ENCODE measurements at places on chromosomes 2 and 18.

- DNase-seq: no peak
These were observed 100.8 kb upstream of the ZSWIM2 start for GRCh38 chr2:186949726-186950256.

GRCh38 chr2:26122630-26123029, 50.3 kb upstream of the GAREM2 start:
- DNase-seq: no peak

- DNase-seq: no peak
These were observed 41.7 kb downstream of the RAMP1 start for GRCh38 chr2:237900891-237901831.

DNA sequence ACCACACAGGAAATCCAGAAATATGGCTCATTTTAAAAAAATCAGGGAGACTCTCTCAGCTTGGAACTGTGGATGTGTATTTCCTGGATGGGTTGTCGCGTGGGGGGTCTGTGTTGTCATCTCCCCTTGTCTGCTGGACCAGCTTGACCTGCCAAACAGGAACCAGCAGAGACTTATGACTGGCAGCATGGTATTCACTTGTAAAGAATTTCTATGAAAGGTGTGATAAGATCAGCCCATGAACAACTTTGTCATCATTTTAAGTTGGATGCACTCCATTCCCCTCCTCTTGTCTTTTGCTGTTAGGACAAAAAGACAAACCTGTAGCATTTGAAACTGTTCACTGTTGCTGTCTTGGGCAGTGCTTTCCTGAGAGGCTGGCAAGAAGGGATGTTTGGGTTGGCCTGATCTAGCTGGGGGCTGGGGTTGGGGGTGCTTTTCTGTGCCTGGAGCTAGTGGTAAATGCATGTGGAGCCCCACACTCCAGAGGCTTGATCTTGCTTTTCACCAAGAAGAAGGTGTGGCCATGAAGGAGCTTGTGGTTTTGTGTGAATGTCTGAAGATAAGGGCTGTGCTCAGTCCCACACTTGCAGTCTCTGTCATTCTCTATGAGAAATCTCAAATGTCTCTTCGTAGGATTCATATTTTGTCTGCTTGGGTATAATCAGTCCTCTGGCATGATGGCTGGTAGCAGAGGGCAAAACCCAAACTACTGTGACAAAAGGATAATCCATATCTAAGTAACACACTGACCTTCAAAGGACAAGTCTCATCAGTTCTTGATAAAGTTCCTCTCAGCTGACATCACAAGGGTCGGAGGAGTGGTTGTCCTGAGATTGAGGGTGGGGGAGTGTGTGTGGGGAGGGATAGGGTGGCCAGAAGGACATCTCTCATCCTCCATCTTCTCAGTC, 39.0 kb downstream of the RALB start:
- DNase-seq: no peak

DNA sequence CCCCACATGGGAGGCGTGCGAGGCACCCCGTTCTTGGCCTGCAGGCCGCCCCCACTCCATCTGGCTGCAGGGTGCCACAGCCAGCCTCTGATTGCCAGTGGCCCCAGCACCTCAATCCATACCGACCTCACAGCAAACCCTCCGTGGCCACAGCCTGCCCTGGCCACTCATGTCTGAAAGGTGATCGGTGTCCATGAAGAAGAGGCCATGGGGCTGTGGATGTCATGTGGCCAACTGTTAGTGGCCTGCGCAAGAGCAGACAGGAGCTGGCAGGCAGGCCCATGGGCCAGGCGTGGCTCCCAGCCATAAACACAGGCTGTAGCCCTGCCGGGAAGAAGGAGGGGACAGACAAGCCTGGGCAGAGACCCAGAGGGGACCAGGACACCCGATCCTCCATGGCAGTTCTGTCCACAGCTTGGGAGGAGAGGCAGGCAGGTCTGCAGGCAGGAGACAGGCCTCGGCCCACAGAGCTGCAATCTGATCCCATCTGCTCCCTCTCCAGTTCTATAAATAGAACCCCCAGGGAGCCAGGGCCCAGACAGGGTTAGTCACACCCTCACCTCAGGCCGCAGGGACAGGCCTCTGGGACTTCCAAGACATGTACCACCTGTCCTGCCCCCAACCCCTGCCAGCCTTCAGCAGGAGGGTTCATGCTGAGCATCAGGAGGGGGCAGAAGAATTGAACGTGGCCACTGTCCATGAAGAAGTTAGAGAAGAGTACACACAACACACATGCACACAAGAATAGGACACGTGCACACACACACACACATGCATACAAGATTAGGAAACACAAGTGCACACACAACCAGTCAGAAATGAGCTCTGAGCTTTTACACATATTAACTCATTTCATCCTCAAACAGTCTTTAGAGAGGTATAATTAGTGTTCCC, 16.9 kb downstream of the STEAP3 start:
- DNase-seq: no peak

GRCh38 chr2:188922191-188922590, 52.0 kb upstream of the COL3A1 start:
- no peak for DNase-seq

GRCh38 chr2:71950256-71951082, 197.2 kb downstream of the CYP26B1 start:
- no peak for DNase-seq

- no peak for DNase-seq
These were observed 13.2 kb downstream of the HEATR5B start for GRCh38 chr2:37070931-37071330.

DNA sequence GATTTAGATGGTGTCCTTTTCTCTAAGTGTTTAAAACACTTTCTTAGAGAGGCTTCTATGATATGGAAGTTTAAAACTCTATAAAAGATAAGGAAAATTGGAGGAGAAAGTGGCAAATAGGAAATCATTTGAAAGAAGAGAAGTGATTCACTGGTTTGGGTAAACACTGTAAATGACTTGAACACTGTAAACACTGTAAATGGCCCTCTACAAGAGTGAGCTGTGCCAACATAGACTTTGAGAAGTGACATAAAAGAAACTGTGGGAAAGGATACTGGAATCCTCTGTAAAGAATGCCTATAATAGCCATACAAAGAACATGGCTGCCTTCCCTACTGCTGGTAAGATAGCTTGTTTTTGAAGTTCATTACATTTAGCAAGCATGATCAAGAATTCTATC, 210.9 kb upstream of the SIX3 start:
- DNase-seq: no peak

GRCh38 chr18:70025580-70025979, 77.9 kb upstream of the CD226 start:
- DNase-seq: no peak

DNA sequence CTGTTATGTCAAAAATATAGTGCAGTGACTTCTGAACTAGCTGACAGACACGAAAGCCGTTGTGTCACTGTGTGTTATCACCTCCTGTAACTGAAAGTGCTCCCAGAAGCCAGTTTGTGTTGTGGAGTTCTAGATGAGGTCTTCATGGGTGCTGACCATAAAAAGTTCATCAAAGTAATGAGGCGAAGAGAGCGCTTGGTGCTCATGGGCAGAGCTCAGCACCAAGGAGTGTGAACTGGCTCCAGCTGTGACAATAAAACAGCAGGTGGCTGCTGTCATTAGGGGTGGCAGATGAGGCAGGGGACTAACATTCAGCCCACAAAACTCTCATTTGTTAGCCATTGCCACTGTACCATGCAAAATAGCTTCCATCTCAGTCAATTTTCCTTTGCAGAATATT, 151.1 kb downstream of the ZNF407 start:
- no peak for DNase-seq

- no peak for DNase-seq
These were observed 268.3 kb downstream of the DYSF start for GRCh38 chr2:71721669-71722068.

- no peak for DNase-seq
These were observed 409.0 kb upstream of the POU3F3 start for GRCh38 chr2:104444889-104445288.

DNA sequence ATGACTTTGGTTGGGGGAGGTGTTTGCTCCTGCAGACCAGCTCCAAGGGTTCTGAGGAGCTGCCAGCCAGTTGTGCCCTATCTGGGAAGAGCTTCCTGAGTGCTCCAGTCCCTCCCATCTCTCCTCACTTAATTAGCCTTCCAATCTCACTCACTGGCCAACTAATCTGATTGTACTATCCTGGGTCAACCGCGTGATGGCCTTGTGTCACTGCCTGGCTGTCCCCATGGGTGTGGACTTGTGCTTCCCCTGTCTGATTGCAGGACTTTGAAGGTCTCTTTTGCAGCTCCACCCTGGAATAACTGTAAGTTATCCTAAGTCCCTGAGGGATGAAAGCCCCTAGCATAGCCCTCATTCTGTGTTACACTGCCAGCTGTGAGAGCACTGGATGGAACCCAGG, 65.0 kb downstream of the SLC4A5 start:
- DNase-seq: no peak

DNA sequence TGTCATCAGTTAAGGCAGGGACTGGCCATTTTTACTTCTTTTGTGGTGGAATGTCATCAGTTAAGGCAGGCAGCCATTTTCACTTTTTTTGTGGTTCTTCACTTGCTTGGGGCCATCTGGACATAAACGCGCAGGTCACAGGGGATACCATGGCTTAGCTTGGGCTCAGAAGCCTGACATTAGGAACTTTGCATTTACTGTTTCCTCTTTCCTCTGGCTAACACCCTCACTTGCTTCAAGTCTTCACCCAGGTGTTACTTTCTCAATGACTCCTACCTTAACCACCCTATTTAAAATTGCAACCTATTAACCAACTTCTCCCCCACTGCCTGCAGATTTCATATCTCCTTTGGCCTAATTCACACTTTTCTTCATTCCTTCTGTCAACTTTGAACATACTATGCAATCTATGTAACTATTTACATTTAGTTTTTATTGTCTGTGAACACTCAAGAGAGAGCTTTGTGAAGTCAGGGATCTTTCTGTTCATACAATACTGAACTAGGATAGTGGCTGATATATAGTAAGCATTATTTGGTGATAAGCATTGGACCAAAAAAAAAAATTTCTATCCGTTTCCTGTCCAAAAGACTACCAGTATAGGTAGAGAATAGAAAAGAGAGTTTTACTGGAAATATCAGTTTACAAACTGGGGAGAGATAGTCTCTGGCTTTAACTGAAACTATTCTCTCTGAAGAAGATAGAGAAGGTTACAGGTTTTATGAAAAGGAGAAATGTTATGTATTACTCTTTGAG, 600.1 kb upstream of the ZNF804A start:
- DNase-seq: no peak

GRCh38 chr18:48100651-48101165, 170.2 kb upstream of the SMAD2 start:
- no peak for DNase-seq

DNA sequence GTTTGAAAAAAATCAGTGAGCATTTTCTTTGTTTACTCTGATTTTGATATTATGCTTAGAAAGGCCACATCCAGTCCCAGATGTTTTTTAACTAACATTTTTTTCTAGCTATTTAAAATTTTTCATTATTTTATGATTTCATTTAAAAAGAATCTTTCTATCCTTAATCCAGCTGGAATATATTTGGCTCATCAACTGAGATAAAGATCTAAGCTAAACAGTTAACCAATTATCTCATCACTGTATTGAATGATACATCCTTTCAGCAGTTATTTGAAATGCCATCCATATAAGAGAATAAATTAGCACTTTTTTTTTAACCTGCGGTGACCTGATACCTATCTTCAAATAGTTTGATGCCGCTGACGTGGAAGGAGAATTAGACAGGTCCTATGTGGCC, 245.5 kb upstream of the COPS8 start:
- no peak for DNase-seq

GRCh38 chr2:193965263-193965662, 1691.8 kb upstream of the SLC39A10 start:
- no peak for DNase-seq

DNA sequence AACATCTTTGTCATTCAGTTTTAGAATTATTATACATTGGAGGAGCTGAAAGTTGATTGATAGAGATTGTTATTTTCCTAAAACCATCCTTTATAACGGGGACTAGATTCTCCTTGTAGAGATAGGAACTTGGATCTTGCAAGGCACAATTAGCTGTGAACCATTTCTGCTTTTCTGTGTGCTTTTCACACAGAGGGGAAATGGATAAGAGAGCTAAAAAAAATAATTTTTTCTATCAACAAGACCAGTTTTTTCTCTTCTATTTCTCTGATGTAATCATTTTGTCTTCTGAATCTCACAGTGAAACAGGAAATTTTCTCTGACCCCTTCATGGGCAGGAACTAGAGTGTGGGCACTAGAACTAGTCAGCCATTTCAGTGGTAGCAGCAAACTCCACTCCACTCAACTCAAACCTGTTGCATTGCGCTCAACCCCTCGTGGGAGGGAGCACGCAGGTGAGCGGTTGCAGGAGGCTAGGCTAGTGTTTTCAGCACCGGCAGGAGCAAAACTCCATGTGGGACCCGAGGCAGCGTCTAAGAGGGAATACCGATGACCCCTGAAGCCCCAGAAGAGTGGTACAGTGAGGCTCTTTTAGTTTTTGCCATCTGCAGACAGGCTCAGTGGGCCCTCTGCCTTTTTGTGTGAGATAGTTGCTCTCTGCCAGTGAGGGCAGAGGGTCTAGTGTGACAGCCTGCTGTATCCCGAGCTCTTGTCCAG, 24.0 kb upstream of the SLC39A10 start:
- no peak for DNase-seq

DNA sequence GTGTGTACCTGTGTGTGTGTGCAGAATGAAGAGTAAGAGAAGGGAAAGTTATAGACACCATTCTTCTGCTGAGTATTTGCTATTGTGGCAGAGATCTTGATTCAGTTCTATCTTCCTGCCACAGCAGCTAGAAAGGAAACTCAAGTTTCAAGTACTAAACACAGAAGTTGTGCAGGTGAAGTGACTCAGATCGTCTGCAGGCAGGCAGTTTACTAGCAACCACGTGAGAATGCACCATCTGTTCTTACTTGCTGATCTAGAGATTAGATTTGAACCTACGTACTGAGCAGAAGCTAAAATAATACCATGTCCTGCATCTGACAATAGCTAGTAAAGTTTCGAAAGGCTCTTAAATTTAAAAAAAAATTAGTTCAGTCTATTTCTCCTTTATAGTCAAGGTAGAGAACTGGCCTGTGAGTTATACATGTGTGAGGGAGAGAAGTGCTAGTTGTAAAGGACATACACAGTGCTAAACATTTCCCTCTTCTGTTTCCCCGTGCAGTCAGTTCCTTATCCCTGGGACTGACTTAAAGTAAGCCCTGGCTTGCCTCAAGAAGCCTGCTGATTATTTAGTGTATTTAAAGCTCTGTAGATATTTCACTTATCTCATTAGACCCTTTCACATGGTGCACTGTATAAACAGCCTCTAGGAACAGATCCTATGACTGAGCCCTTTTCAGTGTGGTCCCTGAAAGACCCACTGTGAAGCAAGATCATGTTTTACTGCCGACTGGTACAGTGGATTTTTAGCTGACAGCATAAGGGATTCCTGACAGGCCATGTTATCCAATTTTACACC, 45.0 kb downstream of the SLC38A11 start:
- no peak for DNase-seq

- DNase-seq: no peak
These were observed at the start of gene LYPD1 for GRCh38 chr2:132669908-132670495. Gene LYPD1, minus strand, starts transcription at chr2:132670205. Its CDS starts 273 bp downstream, at chr2:132669932.

- no peak for DNase-seq
These were observed 393.3 kb upstream of the HNRNPA3 start for GRCh38 chr2:176819306-176819705.
